ENCODE measurements at places on chromosomes 5 and 9.
A peak's percentile ranks its signal among the peaks of the same experiment; 100 is the strongest.

DNA sequence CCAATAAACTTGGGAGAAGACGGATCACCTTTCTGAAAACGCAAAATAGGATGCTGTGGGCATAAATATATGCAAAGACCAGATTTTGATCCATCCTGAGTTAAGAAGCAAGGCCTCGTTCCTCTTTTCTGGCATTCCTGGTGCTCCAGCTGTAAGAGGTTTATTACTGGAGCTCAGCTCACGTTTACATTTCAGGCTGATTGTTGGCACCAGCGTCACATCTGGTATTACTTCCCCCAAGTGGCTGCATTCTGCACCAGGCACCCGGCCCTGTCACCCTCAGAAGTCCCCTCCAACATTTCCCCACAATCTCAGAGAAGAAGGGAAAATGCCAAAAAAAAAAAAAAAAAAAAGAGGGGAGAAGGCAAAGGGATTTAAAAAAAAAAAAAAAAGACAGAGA lies 348.7 kb downstream of the SLIT3 start:
- DNase-seq: no peak

DNA sequence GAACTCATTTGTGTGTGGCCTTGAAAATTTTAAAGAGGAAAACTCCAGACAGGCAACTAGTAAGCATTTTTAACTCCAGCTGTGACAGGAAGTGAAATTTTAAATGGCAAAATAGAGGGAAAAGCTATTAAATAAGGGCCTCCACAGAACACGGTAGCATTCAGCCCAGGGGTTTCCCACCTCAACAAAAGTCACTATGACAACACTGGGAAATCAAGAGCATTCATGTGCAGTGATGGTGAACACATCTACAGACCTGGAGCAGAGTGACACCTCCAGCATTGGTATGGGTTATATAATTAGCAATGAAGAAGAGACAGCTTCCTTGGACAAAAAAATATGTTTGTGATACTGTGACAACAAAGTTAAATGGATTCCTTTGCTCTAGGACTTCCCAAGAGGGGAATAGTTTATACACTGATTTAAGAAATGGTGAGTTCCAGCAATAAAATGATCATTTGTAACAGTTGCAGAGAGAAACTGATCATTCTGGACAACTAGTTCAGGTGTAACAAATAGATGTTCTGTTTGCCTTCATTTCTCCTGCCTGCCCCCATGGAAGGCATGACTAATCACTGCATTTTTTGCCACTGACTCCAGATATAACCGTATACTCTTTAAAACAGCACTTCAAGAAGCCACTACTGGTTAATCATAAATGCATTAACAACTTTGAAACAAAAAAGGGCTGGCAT lies 93.3 kb upstream of the SLC44A1 start:
- DNase-seq: peak; percentile 23

DNA sequence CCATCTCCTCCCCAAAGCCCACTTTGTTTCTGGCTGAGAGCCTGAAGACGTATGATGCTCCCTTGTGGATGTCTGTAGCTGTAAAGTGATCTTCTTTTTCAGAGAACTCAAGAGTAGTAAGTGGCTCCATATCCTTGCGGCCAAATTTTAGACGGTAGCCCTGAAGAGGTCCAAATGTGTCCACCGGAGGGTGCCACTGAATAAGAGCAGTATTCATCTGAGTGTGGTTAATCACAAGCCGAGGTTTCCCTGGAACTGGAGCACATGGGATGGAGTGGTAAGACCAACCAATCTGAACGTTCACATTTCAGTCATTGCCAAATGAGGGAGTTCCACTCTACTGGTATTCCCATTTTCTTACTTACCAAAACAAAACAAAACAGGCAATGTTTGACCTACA lies 686.5 kb upstream of the DMAC1 start:
- no peak for DNase-seq

DNA sequence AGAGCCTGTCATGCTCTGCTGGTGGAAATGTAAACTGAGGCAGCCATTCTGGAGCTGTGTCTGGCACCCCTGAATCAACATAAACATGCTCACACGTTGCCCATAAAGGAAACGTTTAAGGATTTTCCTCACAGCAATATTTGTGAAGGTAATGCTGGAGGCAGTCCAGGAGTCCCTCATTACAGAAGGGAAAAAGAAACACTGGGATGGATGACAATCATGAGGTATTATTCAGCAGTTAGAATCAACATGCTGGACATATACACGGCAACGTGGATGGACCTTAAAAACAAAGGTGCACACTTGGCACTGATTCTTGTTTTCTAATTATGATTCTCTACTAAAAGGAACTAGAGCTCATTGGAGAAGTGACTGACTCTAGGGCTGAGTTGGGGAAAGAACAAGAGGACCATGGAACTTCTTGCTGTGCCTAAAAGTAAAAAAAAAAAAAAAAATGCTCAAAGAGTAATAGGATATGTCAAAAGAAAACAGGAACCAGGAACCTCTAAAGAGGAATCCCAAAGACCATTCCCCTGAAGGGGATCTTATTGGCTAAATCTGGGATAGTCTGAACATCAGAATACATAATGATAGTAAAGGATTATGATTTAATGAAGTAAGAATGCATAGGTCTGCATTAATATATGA lies 18.6 kb downstream of the B4GALT1 start:
- no peak for DNase-seq

GRCh38 chr9:126482361-126483044 lies 131.2 kb upstream of the LMX1B start:
- no peak for DNase-seq

All from GM20000 (cell line).